PC-3 (cell line): ENCODE measurements at places on chromosomes 3 and 15. TPM values are rescaled to one million over a fixed set of nuclear protein-coding genes. Genes with fewer than 3 reads are reported as not detected.

CHDH gene
- total RNA-seq: 3.2 and 5.1 TPM in 2 replicates

CTXND1 gene
- not detected in 2 replicates for total RNA-seq

SLC9A9 gene
- 0.07 TPM in 1 of 2 replicates, not detected in the other for total RNA-seq

RTP4 gene
- total RNA-seq: 0.11 TPM in 1 of 2 replicates, not detected in the other

SLC2A2 gene
- total RNA-seq: not detected in 2 replicates

NR1I2 gene
- 0.04 TPM in 1 of 2 replicates, not detected in the other for total RNA-seq

GOLGA6L26 gene
- not detected in 2 replicates for total RNA-seq

AADACL2 gene
- not detected in 2 replicates for total RNA-seq

GOLGA8Q gene
- not detected in 2 replicates for total RNA-seq

TTLL13 gene
- not detected in 2 replicates for total RNA-seq
